Right cardiac atrium (tissue), 5 donors: ENCODE measurements at places on chromosomes 13 and 19. TPM values are rescaled to one million over a fixed set of nuclear protein-coding genes. Genes with fewer than 3 reads are reported as not detected.
A peak's percentile ranks its signal among the peaks of the same experiment; 100 is the strongest.

IZUMO4 gene
- polyA plus RNA-seq = 2.7 TPM

CGB5 gene
- polyA plus RNA-seq = not detected

USHBP1 gene
- 10.1 TPM for polyA plus RNA-seq

DNA sequence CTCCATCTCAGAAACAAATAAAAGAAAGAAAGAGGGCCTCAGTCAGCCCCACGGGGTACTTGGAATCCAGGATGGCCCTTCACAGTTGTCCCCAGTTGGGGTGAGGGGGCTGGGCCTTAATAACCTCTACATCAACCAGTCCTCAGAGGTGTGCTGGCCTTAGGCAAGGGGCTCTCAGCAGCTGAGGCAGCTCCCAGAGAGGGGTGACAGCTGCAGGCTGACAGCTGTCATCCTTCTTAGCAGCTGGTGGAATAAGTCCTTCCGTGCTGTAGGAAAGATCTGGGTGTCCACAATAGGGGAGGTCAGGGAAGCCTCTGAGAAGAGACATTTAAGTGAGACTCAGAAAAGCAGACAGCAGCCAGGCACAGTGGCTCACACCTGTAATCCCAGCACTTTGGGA, 7.4 kb downstream of the BCAM start:
- no peak for DNase-seq

DNA sequence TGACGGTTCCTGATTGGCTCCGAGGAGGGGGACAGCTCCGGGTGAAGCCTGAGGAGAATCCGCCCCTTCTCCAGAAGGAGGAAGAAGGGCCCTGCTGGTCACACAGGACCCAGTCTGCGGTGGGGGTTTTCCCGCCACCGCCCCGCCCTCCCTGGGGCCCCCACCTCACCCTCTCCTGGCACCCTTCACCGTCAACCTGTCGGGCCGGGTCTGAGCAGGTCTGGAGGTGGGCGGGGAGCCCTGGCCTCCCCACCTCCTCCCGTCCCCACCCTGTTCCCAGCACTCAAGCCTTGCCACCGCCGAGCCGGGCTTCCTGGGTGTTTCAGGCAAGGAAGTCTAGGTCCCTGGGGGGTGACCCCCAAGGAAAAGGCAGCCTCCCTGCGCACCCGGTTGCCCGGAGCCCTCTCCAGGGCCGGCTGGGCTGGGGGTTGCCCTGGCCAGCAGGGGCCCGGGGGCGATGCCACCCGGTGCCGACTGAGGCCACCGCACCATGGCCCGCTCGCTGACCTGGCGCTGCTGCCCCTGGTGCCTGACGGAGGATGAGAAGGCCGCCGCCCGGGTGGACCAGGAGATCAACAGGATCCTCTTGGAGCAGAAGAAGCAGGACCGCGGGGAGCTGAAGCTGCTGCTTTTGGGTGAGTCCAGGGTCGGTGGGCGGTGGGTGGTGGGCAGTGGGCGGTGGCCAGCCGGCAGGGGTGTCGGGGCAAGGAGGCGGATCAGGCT, at the start of gene GNA15:
TSS of gene GNA15 (plus strand) at position 73 of the 723 bp plus-strand sequence. CDS start at position 491, 418 bp downstream.
- DNase-seq = peak; percentile 74

DNA sequence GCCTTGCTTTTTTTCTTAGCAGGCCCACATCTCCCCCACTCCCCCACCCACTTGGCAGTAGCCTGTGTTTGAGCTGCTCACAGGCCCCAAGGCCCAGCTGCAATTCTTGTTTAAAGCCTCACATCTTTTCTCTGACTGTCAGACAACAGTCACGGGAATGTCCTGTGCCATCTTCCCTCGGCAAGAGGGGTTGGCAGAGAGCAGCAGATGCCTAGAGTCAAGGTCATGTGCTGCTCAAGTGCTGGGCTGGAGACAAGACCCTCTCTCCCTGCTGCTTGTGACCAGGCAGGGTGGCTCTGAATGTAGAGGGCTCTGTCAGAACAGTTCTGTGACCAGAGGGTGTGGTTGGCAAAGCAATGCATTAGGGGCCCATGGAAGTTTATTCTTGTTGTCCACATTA, 47.4 kb downstream of the BBC3 start:
- DNase-seq = no peak
